ENCODE measurements at places on chromosomes 1 and 21. TPM values are rescaled to one million over a fixed set of nuclear protein-coding genes. Genes with fewer than 3 reads are reported as not detected.

Gene MPZ
- 67.9 TPM for total RNA-seq

Gene PGLYRP3
- 2.4 TPM for total RNA-seq

Gene LRRC53
- not detected for total RNA-seq

Gene TNFRSF25
- total RNA-seq = 33.0 TPM

Gene GRIK3
- 3.2 TPM for total RNA-seq

Gene CYP4A22
- not detected for total RNA-seq

Gene MPL
- not detected for total RNA-seq

Gene THEM5
- not detected for total RNA-seq

Gene CA6
- 1.0 TPM for total RNA-seq

Gene ZNF670
- total RNA-seq = 5.5 TPM

Gene CENPF
- 30.1 TPM for total RNA-seq

Gene PAPPA2
- 3.8 TPM for total RNA-seq

Gene KANK4
- 16.1 TPM for total RNA-seq

Gene NECTIN4
- 18.0 TPM for total RNA-seq

Gene KLHDC7A
- 0.31 TPM for total RNA-seq
